GM23248 (cell line): ENCODE measurements at places on chromosomes 4 and X. TPM values are rescaled to one million over a fixed set of nuclear protein-coding genes. Genes with fewer than 3 reads are reported as not detected.

ENPEP gene
- 0.11 TPM in 1 of 2 replicates, not detected in the other for total RNA-seq

TMSB4X gene
- total RNA-seq: 3,286 and 6,098 TPM in 2 replicates

GRCh38 chr4:113083346-113083745, 33.9 kb downstream of the ANK2 start:
- DNase-seq: no peak
- H3K4me3 ChIP-seq: no peak overlapping the region
- H3K36me3 ChIP-seq: no peaks in the 10 kb centered on the region
- H3K4me1 ChIP-seq: no peaks in the 10 kb centered on the region
- no peak overlapping the region for H3K27ac ChIP-seq
- no peaks in the 10 kb centered on the region for H3K27me3 ChIP-seq

DNA sequence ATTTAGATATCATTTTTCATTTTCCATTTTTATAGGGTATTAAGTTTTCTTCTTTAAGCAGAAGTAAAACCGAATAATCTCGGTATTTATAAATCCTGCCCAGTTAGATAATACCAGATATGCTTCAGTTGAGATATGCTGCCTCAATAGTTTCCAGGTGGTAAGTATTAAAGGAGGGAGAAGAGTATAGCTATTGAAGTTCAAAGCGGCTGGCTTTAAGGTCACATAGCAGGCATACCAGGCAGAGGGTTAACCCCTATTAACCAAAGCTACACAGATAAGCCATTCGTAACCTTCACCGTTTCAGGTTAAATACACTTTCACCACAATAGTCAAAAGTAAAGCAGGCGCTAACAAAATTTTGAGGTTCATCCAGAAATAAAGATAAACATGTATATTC, 54.2 kb downstream of the EDNRA start:
- no peak overlapping the region for H3K27ac ChIP-seq
- no peaks in the 10 kb centered on the region for H3K36me3 ChIP-seq
- no peak overlapping the region for H3K4me3 ChIP-seq
- no peaks in the 10 kb centered on the region for H3K27me3 ChIP-seq
- no peak for DNase-seq

DNA sequence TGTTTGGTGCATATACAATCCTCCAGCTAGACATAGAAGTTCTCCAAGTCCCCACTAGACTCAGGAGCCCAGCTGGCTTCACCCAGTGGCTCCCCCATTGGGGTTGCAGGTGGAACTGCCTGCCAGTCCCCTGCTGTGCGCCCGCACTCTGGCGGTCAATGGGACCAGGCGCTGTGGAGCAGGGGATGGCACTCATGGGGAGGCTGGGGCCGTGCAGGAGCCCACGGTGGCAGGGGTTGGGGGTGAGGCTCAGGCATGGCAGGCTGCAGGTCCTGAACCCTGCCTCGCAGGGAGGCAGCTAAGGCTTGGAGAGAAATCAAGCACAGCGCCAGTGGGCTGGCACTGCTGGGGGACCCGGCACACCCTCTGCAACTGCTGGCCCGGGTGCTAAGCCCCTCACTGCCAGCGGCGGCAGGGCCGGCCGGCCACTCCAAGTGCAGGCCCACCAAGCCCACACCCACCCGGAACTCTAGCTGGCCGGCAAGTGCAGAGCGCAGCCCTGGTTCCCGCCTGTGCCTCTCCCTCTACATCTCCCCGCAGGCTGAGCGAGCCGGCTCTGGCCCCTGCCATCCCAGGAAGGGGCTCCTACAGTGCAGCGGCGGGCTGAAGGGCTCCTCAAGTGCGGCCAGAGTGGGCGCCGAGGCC, 12.7 kb upstream of the TMPRSS11D start:
- H3K36me3 ChIP-seq: no peaks in the 10 kb centered on the region
- H3K4me3 ChIP-seq: no peak overlapping the region
- H3K27me3 ChIP-seq: no peaks in the 10 kb centered on the region
- DNase-seq: no peak

DNA sequence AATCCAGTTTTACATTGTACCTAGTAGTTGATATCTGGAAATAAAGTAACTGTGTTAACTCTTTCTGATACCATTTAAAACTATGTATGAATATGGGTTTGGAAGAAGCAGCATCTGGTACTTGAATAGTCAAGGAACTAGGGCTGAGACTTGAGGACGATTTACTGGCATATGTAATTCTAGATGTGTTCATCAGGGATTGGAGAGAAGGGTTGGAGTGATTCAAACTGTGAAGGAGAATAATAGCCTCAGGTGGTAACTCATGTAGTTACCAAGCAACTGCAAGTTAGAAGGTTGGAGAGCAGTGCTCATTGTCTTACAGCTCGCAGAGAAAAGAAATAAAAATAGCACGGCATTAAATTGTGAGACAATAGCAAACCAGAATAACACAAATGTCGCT, 29.5 kb upstream of the TXLNG start:
- peaks cover 4% of the 10 kb centered on the region; the same call in 1 of the 2 replicates for H3K36me3 ChIP-seq
- DNase-seq: no peak
- no peak overlapping the region for H3K27ac ChIP-seq
- no peak overlapping the region for H3K4me3 ChIP-seq

DNA sequence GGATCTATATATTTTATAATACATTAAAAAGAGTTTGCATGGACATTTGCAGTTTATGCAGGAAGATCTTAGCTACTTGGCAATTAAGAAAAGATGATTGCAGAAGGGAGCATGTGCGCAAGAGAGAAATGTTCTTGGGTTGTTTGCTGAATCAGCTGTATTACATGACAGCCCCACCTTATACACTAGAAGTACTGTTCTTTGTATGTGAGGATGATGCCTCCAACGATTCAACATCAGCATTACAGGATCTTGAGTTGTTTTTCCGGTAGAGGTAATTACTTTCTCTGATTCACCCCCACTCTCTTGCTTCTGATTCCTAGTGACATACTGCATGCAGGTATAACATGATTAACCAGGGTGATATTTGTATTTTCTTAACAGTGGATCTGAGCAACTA, 140.8 kb downstream of the PCDH7 start:
- H3K4me3 ChIP-seq: no peak overlapping the region
- no peaks in the 10 kb centered on the region; the same call in 1 of the 2 replicates for H3K27me3 ChIP-seq
- no peaks in the 10 kb centered on the region for H3K4me1 ChIP-seq
- no peak overlapping the region for H3K27ac ChIP-seq
- no peaks in the 10 kb centered on the region for H3K36me3 ChIP-seq

DNA sequence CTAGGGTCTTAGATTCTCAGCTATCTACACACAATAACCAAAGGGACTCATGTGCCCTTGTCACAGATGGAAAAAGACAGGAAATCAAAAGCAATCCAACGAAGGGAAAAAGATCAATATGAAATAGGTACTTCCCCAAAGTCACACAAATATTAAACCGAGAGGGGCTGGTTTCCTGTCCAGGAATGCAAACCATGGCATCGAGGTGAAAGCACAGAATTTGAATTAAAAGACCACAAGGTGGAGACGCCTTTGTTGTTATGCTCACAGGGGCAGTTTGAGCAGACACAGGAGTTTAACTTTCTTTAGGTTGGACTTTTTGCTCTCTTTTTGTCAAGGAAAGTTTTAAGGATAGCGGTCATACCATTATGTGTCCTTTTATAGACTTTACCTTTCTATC, 14.3 kb downstream of the H2BW1 start:
- no peaks in the 10 kb centered on the region for H3K4me1 ChIP-seq
- no peaks in the 10 kb centered on the region for H3K36me3 ChIP-seq
- no peak overlapping the region for H3K27ac ChIP-seq
- DNase-seq: no peak

GRCh38 chr4:144611850-144612249, 34.1 kb upstream of the HHIP start:
- DNase-seq: peak; percentile 45
- H3K27me3 ChIP-seq: no peaks in the 10 kb centered on the region
- peaks cover 7% of the 10 kb centered on the region; the same call in 1 of the 2 replicates for H3K4me1 ChIP-seq
- H3K27ac ChIP-seq: no peak overlapping the region
- H3K4me3 ChIP-seq: no peak overlapping the region
- H3K36me3 ChIP-seq: no peaks in the 10 kb centered on the region

GRCh38 chrX:19388064-19388679, 44.4 kb downstream of the PDHA1 start:
- DNase-seq: no peak
- H3K27ac ChIP-seq: no peak overlapping the region
- H3K4me1 ChIP-seq: no peaks in the 10 kb centered on the region
- H3K4me3 ChIP-seq: no peak overlapping the region
